Germinal center (tissue), 1 donor: ENCODE measurements at places on chromosomes 6 and 20.
A peak's percentile ranks its signal among the peaks of the same experiment; 100 is the strongest.

GRCh38 chr6:135114355-135115145 is 59.9 kb upstream of the HBS1L start:
- DNase-seq: no peak

DNA sequence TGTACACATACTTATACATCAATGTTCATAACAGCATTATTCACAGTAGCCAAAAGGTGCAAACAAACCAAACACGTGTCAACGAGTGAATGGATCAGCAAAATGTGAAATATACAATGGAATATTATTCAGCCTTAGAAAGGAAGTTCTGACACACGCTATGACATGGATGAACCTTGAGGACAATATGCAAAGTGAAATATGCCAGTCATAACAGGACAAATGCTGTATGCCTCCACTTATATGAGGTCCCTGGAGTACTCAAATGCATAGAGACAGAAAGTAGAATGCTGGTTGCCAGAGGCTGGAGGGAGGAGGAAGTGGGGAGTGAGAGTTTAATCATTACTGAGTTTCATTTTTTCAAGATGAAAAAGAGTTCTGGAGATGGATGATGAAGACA is 37.8 kb upstream of the IGF2R start:
- DNase-seq: no peak

DNA sequence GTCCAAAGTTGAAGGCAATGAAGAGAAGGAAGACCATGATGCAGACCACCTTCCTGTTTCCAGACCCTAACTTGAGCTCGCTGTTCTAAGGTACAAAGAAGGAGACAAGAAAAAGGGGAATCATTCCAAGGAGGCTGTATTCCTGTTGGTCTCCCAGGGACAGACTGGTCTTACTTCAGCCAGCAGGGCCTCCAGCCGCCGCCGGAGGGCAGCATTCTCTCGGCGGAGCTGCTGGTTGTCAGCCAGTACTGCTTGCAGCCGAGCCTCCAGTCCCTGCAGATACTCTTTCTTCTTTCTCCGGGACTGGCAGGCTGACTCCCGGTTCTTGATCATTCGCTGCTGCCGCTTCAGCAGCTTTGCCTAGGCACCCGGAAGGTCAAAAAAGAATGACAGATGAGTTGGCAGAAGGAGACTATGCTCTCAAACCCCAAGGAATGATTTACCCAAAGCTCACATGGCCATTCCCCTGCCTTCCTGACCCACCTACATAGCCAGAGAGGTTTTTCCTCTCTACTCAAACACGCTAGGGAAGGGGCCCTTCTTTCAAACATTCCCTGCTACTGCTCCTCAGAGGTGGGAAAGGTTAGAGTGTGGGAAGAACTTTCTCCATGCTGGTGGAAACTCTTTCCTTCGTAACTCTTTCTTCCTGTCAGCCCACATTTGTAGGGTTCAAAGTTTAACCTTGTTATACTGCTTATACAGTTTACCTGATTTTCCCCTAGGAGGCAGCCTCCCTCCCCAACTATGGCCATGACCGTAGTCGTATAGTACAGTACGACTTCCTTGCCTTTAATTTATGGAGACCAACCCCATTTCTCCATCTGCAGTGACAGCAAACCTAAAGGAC is 9.0 kb downstream of the ATF6B start:
- DNase-seq: peak; percentile 74

DNA sequence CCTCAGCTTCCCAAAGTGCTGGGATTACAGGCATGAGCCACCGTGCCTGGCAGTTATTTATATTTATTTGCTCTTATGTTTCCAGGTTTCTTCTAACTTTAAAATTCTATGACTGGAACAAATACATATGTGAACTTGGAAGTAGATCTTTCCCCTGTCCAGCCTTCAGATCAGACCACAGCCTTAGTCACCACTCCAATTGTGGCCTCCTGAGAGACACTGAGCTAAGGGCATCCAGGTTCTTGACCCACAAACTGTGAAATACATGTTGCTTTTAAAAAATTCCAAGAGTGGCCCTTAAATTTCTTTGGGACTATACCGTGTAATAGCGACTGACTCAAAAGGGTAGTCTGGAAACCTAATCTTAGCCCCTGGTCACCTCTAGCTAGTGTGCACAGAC is 1.5 kb upstream of the ADGRG6 start:
- DNase-seq: no peak

DNA sequence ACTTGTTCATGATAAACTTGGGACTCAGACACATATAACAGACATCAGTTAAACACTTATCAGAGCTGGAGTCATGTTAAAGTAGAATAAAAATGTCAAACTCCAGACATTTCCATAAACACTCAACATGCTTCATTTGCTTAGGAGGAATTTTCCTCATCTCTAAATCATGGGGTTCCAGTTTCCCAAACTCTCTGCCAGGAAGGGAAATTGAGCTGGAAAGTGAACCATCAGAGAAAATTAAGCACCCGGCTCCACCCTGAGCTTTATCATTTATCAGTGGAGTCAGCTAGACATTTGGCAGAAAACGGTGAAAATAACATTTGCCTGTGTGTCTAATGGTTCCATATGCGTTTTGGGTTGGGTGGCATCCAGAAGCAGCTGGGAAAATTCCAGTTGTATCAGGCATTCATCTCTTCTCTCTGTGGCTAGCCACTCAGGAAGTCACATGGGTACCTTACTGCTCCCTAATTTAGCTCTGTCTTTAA is 25.3 kb upstream of the ZNFX1 start:
- no peak for DNase-seq

GRCh38 chr6:7016226-7016625 is 91.5 kb upstream of the RREB1 start:
- no peak for DNase-seq

- DNase-seq: no peak
Observed at GRCh38 chr6:44645276-44645675, 257.8 kb downstream of the CDC5L start.

DNA sequence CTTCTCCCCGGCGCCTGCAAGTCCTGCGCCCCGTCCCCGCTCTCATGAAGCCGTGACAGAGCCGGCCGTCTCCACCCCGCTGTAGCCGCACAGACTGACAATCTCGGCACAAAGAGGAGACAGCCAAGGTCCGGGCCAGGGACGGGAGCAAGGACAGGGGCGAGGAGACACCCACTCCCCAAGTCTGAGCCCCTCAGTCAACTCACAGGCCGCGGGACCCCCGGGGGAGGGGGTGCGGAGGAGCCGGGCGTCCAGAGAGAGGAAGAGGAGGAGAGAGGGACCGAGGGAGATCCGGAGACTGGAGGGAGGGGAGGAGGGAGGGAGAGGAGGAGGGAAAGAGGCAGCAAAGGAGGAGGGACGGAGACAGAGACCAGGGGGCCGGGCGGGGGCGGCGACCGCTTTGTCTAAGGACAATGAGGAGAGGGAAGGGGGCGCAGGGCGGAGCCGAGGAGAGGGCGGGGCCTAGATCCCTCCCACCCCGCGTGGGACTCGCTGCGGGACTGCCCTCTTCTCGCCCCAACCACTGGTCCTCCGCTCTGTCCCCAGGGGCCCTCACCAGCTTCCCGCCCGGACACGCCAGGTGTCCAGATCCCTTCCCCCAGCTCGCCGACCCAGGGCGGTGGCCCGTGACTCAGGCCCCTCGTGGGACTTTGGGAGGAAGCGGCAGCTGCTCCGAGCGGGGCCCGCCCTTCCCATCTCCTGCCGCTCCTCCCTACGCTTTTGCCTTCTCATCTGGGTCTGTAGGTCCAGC is 638 bp upstream of the PPP1R18 start:
- peak; percentile 79 for DNase-seq

GRCh38 chr20:47676219-47676721 is 109.0 kb downstream of the SULF2 start:
- no peak for DNase-seq

DNA sequence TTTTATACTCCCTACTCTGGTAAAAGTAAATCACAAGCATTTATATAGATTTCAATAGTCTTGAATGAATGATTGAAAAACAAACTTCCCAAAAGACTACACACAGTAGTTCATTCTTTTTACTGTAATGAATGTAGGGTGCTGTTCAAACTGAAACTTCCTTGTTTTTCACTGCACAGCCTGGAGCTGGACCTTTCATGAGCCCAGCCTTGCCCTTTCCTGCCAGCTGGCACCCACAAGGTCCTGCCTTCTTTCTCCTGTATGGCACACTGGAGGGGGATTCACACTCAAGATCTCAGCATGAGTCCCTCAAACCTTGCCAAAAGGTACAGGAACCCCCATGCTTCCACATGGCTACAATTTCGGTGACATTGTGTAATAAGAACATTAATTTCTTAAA is 50.9 kb downstream of the COL12A1 start:
- no peak for DNase-seq

DNA sequence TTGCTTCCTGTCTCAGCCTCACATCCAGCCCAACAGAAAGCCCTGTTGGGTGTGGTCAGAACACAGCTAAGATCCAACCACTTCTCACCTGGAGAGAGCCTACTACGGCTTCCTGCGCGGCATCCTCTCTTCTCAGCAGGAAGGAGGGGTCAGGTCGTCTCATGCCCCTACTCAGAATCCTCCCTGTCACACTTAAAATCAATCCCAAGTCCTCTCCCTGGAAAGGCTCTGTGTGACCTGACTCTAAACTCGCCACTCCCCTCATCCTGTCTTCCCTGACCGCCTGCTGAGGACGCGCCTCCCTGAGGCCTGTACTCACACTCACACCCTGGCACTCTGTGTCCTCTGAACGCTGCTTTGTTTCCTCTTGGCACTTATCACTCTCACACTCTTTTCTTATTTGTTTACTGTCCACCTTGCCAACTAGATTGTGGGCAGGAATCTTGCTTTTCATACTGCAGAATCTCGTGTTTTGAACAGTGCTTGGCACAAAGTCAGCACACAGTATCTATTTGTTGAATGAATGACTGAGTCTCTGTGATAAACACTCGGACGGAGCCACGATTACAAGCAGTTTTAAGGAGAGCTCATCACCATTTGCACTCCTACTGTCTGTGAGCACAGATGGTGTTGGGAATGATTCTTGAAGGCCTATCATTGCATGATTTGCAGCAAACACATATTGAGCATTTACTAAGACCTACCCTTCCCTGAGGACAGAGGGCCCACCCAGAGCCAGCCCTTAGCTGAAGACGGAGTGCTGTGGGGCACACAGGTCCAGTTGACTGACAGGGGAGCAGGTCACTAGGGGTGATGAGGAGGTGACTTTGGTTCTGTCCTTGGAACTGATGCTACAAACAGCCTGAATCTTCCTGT is 18.7 kb downstream of the RAB5IF start:
- no peak for DNase-seq

DNA sequence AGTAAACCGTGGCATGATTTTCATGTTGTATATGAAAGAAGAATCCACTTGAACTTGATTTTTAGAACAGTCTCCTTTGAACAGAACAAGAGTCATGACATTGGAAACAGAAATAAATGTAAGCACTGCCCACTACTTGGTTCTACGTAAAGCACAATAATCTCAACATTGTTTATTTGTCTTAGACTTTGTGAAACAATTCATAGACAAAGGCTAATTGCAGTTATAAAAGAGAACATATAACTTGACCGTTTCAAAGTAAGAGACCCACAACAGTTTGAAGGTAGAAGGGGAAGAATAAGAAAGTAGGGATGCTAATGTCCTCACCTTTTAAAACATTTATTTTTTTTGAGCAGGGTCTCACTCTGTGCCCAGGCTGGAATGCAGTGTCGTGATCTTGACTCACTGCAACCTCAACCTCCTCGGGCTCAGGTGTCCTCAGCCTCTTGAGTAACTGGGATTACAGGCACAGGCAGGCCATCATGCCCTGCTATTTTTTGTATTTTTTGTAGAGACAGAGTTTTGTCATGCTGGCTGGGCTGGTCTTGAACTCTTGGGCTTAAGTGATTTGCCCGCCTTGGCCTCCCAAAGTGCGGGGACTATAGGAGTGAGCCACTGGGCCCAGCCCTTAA is 71.1 kb downstream of the POPDC3 start:
- DNase-seq: no peak

DNA sequence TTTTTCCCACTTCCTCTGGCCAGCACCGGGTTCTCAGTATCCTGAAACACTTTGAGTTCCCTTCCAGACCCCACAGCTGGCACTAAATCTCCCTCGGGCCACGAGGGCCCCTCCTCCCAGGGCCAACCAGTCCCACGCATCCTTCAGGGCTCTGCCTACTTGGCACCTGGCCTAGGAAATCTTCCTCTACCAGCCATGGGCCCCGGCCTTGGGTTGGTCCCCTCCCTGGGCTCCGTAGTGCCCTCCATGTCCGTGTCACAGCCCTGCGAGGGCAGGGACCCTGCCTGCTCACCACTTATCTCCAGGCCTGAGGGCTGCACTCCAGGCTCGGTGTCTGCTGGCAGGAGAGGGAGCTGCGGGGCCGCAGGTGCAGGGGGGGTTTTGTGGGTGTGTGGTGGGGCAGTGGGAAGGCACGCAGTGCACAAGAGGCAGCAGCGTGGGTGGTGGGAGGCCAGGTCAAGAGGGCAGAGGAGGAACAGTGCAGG is 48.8 kb upstream of the CDH22 start:
- DNase-seq: no peak

DNA sequence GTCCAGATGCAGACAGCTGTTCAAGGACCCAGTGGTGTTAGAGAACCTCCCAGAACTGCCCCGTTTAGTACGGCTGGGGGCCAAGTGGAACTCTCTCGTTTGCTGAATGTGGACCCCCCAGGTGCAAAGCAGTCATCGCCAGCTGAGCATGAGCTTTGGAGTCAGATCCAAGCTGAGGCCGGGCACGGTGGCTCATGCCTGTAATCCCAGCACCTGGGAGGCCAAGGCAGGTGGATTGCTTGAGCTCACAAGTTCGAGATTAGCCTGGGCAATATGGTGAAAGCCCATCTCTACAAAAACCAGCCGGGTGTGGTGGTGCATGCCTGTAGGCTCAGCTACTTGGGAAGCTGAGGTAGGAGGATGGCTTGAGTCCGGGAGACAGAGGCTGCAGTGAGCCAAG is 29.7 kb downstream of the FOXC1 start:
- DNase-seq: no peak

- no peak for DNase-seq
Observed at GRCh38 chr20:46572153-46572552, 21.7 kb upstream of the OCSTAMP start.

DNA sequence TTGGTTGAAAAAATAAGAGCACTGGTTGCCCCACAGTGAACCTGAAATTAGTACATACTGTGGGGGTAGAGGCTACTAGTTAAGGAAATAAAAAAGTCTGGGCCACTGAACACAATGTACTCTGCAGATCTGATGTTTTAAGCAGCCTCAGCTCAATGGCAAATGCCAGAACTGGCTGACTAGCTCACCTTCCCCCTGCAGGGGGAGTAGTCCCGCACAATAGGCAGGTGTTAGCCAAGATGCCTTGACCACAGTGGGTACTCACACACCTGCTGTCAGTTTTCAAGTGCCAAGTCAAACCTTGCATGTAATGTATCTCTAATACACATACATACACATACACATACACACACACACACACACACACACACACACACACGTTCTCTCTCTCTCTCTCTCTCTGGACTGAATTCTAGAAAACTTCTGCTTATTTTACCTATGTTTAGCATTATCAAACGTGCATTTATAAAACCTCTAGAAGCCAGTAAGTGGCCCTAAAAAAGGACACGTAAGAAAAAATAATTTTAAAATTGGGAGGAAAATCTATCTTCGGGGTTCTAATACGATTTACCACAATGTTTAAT is 36.1 kb downstream of the GMDS start:
- DNase-seq: peak; percentile 40

DNA sequence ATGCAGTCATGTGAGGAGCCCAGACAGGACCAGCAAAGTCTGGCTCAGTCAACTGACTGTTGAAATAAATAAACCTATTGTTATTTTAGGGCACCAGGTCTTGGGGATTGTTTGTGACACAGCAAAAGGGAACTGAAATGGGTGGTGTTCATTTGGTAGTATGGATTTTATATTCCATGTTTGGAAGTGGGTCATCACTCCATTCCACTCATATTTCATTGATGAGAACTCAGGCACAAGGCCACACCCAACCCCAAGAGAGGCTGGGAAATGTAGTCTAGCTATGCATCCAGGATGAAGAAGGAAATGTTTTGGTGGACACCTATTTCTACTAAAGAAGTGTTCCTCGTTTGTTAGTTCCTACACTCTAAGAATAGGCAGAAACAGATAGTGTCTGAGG is 64.9 kb upstream of the BTBD3 start:
- DNase-seq: no peak
